Kidney glomerular epithelial cell (primary cell): ENCODE measurements at places on chromosomes 2 and 18.

DNA sequence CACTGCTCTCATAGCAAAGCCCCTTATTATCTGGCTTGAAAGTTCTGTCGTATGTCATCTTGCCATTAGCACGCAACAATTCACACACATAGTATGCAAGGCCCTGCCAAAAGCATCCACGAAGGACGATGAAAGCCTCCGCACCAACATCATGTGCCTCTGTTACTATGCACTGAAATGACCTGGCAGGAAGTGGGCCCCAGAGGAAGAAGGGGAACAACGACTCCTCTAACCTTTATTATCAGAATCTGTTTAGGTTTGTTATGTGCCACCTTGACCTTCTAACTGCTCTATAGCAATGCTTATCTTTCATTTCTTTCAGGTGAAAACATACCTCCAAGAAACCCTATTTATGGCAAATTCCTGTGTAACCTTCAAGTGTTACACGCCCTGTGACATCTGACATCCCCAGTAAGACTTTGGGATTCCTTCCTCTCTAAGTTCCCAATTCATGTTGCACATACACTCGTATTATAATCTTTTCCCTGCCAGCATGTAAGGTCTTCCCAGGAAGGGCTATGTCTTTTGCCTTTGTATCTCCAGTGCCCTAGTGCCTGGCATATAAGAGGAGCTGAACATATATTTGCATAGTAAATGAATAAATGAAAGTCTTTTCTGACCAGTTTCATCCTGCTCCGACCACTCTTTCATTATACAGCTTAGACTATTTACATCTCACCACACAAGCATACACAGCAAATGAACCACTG lies 7.0 kb upstream of the NDUFV2 start:
- DNase-seq, result no peak

- DNase-seq, result no peak
Measured at GRCh38 chr2:112688086-112688880, 32.5 kb upstream of the NT5DC4 start.

GRCh38 chr2:121436918-121437317 lies 93.8 kb upstream of the RNU4ATAC start:
- DNase-seq, result no peak

DNA sequence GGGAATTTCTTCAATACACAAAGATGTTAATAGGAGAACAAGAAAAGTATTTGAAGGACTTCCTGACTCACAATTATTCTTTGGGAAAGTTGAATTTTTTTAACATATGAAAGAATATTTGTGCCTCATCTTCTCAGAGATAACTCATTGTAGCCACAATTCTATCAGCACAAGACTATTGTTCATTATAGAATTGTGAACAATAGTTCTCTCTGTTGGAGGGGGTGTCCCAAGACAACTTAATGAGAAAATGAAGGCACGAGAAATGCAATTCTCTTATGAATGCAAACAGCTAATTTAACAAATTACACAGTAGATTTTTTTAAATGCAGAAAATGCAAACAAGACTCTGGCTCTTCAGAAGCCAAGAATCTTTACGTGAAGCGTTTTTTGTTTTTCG lies 157.0 kb downstream of the BARD1 start:
- no peak for DNase-seq
